ENCODE measurements at places on chromosomes 5 and 9. TPM values are rescaled to one million over a fixed set of nuclear protein-coding genes. Genes with fewer than 3 reads are reported as not detected.

The PLPPR1 gene
- total RNA-seq, result not detected

The PTPRD gene
- not detected for total RNA-seq

The DMRTA1 gene
- total RNA-seq, result not detected

The CTNNAL1 gene
- total RNA-seq, result 11.3 TPM

The TJP2 gene
- total RNA-seq, result 25.9 TPM

The TSLP gene
- 0.15 TPM for total RNA-seq

The DOCK2 gene
- 333 TPM for total RNA-seq

The JMY gene
- total RNA-seq, result 6.3 TPM

The FGF1 gene
- total RNA-seq, result not detected

The BTNL3 gene
- not detected for total RNA-seq

The ZNF462 gene
- total RNA-seq, result 0.71 TPM

The CDH6 gene
- not detected for total RNA-seq

The FBP2 gene
- total RNA-seq, result not detected

The HSPB3 gene
- not detected for total RNA-seq

The HNRNPH1 gene
- 957 TPM for total RNA-seq

The GHR gene
- 0.05 TPM for total RNA-seq

The CNTNAP3B gene
- total RNA-seq, result not detected

The CDH12 gene
- not detected for total RNA-seq

The OCLN gene
- 0.34 TPM for total RNA-seq

The C5orf52 gene
- not detected for total RNA-seq

The SMC5 gene
- total RNA-seq, result 36.8 TPM

The ANKH gene
- total RNA-seq, result 39.1 TPM

The STKLD1 gene
- 1.3 TPM for total RNA-seq

The GRM6 gene
- not detected for total RNA-seq

The RIMOC1 gene
- 25.5 TPM for total RNA-seq

The TMED7 gene
- total RNA-seq, result 51.9 TPM

The SEMA6A gene
- 0.15 TPM for total RNA-seq

The PCDHAC2 gene
- not detected for total RNA-seq

The EDIL3 gene
- total RNA-seq, result not detected

The FABP6 gene
- not detected for total RNA-seq

The SLC34A1 gene
- 0.32 TPM for total RNA-seq

The C9orf43 gene
- 0.22 TPM for total RNA-seq

The TUSC1 gene
- 0.32 TPM for total RNA-seq

The ZNF189 gene
- 14.2 TPM for total RNA-seq

The FCN2 gene
- total RNA-seq, result not detected

The GLT6D1 gene
- not detected for total RNA-seq

The IL33 gene
- total RNA-seq, result not detected

The SPATA31E1 gene
- not detected for total RNA-seq

The C9orf50 gene
- total RNA-seq, result not detected

The GPX3 gene
- not detected for total RNA-seq

The CCDC180 gene
- total RNA-seq, result 2.9 TPM

The NCS1 gene
- total RNA-seq, result 1.0 TPM

The SHOC1 gene
- not detected for total RNA-seq

The IFNA2 gene
- not detected for total RNA-seq

The ANKHD1 gene
- 140 TPM for total RNA-seq

The TNC gene
- 0.05 TPM for total RNA-seq

The OR1J2 gene
- not detected for total RNA-seq

The CCT5 gene
- total RNA-seq, result 270 TPM

The SLC25A2 gene
- 0.56 TPM for total RNA-seq

The SV2C gene
- 0.07 TPM for total RNA-seq

The LRRC70 gene
- total RNA-seq, result 0.63 TPM

The CARTPT gene
- not detected for total RNA-seq

The DIRAS2 gene
- total RNA-seq, result not detected

The WDR38 gene
- total RNA-seq, result not detected
